Stomach (tissue), 19 donors: ENCODE measurements at places on chromosomes 11 and 22. TPM values are rescaled to one million over a fixed set of nuclear protein-coding genes. Genes with fewer than 3 reads are reported as not detected.

DNA sequence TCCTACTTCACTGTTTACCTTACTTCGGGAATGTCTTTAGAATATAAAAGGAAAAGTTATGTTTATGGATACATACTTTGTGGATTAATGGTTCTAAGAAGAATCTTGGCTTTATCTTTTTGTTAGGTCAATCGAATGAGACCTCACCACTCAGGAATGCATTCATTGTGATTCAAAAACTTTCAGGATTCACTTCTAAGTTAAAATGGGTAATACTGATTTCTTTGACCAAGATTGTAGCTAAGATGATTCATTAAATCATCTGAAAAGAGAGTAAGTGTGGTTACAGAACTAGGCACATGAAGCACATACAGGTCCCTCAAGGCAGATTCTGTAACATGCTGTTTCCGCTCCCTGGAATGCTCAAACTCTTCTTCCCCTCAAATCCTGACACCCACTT lies 716.4 kb downstream of the KCNA4 start:
- DNase-seq = no peak

DNA sequence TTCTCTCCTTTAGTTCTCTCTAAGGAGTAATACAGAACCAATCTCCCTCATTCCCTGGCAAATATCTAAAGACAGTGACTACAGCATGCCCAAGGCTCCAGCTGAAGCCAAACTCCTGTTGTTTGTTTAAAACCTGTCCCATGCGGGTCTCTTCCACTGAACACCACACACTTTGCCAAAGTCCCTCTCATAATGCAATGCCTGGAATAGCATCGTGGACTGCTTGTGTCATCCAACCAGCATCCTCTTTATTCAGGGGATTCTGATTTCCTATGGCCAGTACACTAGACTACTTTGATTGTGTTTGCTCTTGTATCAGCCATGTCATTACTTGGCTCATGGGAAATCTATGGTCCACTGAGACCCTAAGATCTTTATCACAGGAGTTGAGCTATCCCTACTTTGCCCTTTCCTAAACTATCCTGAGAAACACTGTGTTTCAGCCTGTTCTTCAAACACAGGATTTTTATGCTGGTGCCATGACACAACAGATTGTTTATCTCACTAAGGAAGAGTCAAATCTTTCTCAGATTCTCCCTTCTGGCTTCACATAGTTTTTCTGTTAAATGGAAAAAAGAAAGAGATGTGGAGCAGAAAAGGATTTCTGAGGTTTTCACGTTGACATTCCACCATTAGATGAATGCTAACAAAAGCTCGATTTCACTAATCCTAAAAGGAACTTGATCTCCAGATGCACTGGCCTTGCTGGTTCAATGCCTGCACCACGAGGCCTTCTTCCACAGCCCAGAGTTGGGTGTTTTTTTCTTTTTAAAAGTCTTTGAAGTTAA lies 15.9 kb upstream of the IRAG1 start:
- peak; percentile 20 for DNase-seq

BAD gene
- total RNA-seq = 95.1 TPM

- DNase-seq = peak; percentile 95
Observed at GRCh38 chr11:65546217-65546958, 11.8 kb downstream of the LTBP3 start.

DNA sequence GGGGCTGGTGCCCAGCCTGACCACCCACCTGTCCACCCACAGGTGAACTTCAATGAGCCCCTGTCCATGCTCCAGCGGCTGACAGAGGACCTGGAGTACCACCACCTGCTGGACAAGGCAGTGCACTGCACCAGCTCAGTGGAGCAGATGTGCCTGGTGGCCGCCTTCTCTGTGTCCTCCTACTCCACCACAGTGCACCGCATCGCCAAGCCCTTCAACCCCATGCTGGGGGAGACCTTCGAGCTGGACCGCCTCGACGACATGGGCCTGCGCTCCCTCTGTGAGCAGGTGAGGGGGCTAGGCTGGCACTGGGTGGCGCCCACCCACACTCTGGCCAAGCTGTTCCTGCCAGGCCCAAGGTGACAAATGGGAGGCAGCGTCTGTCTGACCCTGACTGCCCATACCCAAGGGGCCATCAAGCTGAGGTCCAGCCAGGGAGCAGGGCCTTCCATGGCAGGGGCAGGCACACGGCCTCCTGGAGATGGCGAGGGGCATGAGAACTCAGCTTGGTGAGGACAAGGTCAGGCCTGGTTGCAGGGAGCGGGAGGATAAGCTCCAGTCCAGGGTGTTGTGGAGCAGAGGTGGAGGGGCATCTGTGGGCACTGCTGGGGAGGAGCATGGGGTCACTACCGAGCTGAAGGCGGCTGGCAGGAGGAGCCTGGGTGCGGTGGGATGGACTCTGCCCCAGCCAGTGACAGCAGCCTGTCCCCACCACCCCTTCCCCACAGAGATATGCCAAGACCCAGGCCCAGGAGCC lies 77.7 kb downstream of the MORC2 start:
- DNase-seq = peak; percentile 59

CHADL gene
- 9.3 TPM for total RNA-seq

- DNase-seq = no peak
Observed at GRCh38 chr11:66259956-66260355, 8.5 kb upstream of the RAB1B start.

GRCh38 chr11:117273550-117274289 lies 17.4 kb upstream of the BACE1-AS start:
- DNase-seq = no peak

NRIP3 gene
- not detected for total RNA-seq

- no peak for DNase-seq
Observed at GRCh38 chr11:130561441-130561881, 113.0 kb downstream of the ADAMTS15 start.

GRCh38 chr11:47044119-47044518 lies 107.6 kb downstream of the CSTPP1 start:
- DNase-seq = no peak

GSTT2 gene
- total RNA-seq = not detected

ARHGEF17 gene
- total RNA-seq = 37.4 TPM

OR56A1 gene
- total RNA-seq = not detected

- no peak for DNase-seq
Observed at GRCh38 chr11:46948378-46949131, 12.0 kb downstream of the CSTPP1 start.

GNAZ gene
- total RNA-seq = 17.9 TPM

DNA sequence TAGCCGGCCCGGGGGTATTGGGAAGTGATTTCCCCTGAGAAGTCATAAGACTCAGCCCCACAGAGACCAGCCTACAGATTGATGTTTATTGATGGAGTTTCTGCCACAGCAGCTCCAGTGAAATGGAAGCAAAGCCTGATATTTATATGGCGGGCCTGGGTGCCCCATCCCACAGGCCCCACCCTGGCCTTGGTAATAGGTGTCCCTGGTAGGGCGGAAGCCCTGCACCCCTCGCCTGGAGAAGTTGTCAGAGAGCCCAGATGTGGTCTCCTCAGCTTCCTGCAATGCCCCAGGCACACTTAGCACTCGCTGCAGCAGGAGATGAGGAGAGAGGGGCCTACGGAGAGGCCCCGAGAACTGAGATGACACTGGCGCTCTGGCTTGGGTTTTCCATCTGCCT lies 107.4 kb downstream of the MORC2 start:
- peak; percentile 13 for DNase-seq

DNA sequence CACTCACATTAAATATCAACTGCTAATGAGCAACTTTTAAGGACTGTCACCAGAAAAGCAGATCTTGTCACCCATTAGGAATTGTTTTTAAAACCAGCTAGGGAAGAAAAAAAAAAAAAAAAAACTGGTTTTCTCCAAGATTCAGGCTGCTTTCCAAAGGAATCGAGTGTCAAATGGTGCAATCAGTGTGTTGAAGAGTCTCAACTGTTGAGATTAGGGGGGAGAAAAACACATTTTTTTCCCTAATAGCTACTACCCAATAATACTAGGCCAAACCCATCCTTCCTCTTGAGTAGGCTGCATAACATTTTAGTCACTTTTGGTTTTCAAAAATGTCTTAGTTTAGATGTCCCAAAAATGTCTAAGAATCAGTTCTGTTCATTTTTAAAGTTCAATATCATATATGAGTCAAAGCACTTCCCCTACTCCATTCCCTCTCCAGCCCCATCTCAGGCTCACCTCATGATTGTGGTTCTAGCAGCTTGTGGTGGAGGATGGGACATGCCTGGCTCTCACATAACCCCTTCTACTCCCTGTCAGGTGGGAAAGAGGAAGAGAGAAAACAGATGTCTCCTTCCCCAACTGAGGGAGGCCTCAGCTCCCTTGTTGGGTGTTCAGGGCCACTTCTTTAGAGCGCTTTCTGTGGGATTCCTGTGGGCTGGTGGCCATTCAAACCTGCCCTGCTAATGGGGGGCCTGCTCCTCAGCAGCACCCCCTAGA lies 193.6 kb downstream of the CWF19L2 start:
- no peak for DNase-seq
